ENCODE measurements at places on chromosomes 13 and 19.

- no peak for DNase-seq
Measured at GRCh38 chr19:12325690-12326089, 7.7 kb downstream of the ZNF563 start.

DNA sequence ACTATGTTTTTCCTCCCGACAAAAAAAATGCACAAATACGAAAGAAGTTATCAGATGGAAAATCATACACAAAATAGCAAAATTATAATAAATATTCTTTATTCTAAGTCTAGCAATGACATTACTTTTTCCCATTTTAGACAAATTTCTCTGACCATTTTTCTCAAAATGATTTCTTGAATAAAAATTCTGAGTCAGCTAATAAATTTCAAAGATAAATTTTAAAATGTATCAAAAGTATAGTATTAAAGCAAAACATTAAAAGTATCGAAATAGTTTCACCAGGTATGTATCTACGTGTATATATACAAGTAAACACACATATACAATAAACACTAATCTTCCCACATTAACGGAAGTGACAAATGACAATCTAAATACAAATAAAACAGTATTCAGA is 8.9 kb downstream of the ZC3H13 start:
- DNase-seq: no peak

GRCh38 chr13:99250982-99251825 is 7.0 kb downstream of the GPR18 start:
- DNase-seq: no peak

DNA sequence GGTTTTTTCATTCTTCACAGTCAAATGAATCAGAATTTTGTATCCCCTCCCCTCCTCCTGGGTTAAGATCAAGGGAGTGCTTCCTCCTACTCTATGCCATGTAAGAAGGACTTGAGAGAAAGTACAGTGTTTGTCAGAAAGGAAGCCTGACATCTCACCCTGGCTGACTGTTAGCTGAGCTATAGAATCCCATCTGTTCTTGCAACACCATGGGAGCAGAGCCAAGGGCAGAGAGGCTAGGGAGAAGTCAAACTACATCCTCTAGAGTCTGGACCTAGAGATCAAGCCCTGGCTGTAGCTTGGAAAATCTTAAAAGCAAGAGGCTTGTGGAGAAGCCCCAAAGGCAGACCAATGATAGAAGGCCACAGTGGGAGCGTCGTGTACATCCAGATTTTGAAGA is 145.9 kb downstream of the OLFM4 start:
- DNase-seq: no peak

GRCh38 chr19:944663-945241 is 18.9 kb downstream of the ARID3A start:
- DNase-seq: no peak

DNA sequence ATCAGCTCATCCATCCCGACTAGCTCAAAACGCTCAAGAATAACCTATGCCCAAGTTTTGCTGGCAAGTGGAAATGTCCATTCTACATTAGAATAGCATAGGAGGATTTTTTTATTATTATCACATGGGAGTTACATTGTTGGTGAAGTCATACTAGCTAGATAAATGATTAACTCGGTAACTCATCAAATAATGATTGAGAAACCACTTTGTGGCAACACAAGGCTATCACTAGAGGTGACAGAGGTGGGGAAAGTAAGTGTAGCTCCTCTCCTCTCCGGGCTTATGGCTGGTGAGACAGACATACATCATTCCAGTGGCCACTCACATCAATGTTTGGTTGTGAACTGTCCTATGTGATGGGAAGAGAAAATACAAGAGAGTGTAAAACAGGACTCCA is 161.6 kb downstream of the ZIC5 start:
- no peak for DNase-seq

- DNase-seq: no peak
Measured at GRCh38 chr13:67943116-67943515, 713.0 kb upstream of the PCDH9 start.
